Keratinocyte (primary cell): ENCODE measurements at places on chromosomes 12 and 14. TPM values are rescaled to one million over a fixed set of nuclear protein-coding genes. Genes with fewer than 3 reads are reported as not detected.

Gene EXOC3L4
- not detected in 3 replicates for polyA plus RNA-seq

Gene LRP6
- polyA plus RNA-seq, result 9.9 to 13.0 TPM (median 12.8 TPM) in 3 replicates

Gene PIANP
- polyA plus RNA-seq, result not detected in 3 replicates

Gene PLEKHG3
- 71.0 to 89.1 TPM (median 73.2 TPM) in 3 replicates for polyA plus RNA-seq

Gene INSM2
- not detected in 3 replicates for polyA plus RNA-seq
